DMS79 treated with DMSO at 0.1 percent for 48 hours (cell line): ENCODE measurements at places on chromosomes 5 and 9.

- no peak for DNase-seq
These were observed 24.4 kb upstream of the ELL2 start for GRCh38 chr5:95986001-95986400.

DNA sequence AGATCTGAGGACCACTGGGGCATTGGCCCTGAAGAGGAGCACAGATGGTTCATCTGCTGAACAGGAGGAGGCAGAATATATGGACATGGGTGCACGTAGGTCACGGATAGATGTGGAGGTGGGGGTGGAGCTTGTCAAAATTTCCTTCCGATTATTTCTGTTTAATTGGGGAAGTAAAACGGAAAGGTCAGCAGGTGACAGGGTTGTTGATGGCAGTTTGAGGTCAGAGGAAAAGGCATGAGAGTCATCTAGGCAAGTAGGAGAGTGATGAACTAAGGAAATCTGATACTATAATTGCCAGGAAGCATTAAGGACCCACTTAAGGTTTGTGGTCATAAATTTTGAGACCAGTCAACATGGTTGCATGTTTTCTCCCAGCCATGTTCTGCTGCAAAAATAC lies 8.4 kb upstream of the FAM81B start:
- peak; percentile 59 for DNase-seq

- DNase-seq: no peak
These were observed 335 bp downstream of the ROPN1L start for GRCh38 chr5:10441992-10442435.

DNA sequence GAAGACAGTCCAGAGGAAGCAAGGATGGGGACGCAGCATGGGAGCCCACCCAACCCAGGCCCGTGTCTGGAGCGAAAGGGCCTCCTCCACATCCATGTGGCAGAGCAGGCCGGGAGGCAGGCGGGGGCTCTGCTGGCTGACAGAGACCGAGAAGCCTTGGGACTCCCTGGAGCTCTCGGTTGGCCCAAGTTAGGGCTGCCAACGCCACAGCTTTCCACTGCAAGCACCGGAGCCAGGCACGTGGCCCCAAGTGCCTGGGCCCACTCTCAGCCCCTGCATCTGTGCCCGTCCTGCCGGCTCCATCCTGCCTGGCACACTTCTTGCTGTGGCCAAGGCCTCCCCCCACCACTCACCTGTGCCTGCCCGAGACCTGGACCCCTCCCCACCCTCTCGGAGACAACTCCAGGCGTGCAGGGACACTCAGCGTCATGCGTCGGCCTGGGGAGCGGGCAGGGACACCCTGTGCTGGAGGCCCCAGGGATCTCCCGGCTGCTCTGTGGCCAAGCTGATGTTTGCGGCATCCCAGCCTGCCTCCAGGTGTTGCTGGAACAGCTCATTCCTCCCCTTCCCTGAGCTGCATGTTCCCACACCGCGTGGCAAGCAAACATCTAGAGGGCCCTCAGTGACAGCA lies 31.5 kb downstream of the SLC6A3 start:
- DNase-seq: no peak

- peak; percentile 24 for DNase-seq
These were observed 8.3 kb upstream of the TBC1D2 start for GRCh38 chr9:98263482-98264357.

GRCh38 chr5:79135790-79136553 lies 24.4 kb downstream of the BHMT start:
- DNase-seq: no peak

- DNase-seq: no peak
These were observed 86.2 kb upstream of the MYO10 start for GRCh38 chr5:17022296-17022695.

- DNase-seq: no peak
These were observed 15.7 kb downstream of the TTF1 start for GRCh38 chr9:132390966-132391365.

- DNase-seq: no peak
These were observed 19.5 kb downstream of the GFPT2 start for GRCh38 chr5:180333661-180334060.

- no peak for DNase-seq
These were observed 14.7 kb downstream of the SNX30 start for GRCh38 chr9:112765281-112765680.

DNA sequence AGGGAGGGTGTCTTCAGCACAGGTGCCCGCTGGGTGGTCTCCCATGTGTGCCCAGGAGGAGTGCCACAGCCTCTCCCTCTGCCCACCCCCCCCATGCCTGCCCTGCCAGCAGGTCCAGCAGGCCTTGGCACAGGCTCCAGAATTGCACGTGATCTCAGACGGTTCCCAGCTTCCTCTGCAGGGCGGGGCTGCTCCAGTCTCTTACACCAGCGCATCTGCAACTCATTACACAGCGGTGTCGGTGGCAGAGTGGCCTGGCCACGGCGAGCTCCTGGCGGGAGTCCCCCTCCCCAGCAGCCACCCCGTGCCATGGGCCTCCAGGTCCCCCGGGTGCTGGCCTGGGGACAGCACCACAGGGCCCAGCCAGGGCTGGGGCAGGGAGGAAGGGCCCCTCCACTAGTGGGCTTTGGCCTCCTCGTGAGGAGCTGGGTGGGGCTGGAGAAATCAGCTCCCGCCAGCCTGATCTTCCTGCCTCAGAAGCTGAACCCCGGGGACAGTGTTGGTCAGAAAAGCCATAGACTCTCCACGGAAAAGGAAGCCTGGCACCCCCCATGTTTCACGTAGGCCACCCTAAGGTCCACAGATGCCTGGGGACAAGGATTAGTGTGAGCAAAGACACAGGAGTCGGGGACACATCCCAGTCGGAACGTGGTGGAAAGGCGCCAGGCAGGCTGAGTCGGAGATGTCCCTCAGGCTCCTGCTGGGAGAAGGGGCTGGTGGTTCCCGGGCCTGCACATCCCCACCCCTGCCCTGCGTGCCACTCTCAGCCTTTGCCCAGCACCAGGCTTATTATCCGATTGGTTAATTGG lies 40.2 kb downstream of the RXRA start:
- peak; percentile 95 for DNase-seq

GRCh38 chr5:98794414-98795080 lies 21.1 kb downstream of the RGMB start:
- no peak for DNase-seq

GRCh38 chr5:73266925-73267765 lies 94.2 kb downstream of the TMEM174 start:
- DNase-seq: no peak

DNA sequence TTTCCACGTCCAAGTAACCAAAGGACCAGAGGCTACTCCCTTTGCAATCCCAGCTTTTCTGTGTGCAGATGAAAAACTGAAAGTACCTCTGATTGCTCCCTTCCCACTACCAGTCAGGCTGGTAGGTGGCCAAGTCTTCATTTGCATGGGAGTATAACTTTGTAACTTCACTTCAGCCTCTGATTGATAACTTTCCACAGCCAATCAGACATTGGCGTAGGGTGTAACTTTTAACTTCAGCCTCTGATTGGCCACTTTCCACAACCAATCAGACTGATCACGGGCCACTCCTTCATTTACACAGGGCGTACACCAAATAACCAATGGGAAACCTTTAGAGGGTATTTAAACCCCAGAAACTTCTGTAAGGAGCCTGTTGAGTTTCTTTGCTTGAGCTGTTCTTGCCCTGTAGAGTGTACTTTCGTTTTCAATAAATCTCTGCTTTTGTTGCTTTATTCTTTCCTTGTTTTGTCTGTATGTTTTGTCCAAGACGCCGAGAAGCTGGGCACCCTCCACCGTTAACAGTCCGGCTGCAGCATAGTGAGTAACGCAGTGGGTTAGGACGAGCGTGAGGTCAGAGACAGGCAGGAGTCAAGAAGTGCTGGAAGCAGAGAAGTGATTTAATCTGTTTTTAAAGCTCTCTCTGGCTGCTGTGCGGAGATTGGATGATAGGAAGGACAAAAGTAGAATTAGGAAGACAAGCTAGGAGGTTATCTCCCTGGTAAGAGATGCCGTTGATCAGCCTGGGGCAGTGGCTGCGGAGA lies 3.5 kb upstream of the EXOSC2 start:
- peak; percentile 97 for DNase-seq

GRCh38 chr5:168680395-168680794 lies 101.2 kb upstream of the PANK3 start:
- DNase-seq: no peak

DNA sequence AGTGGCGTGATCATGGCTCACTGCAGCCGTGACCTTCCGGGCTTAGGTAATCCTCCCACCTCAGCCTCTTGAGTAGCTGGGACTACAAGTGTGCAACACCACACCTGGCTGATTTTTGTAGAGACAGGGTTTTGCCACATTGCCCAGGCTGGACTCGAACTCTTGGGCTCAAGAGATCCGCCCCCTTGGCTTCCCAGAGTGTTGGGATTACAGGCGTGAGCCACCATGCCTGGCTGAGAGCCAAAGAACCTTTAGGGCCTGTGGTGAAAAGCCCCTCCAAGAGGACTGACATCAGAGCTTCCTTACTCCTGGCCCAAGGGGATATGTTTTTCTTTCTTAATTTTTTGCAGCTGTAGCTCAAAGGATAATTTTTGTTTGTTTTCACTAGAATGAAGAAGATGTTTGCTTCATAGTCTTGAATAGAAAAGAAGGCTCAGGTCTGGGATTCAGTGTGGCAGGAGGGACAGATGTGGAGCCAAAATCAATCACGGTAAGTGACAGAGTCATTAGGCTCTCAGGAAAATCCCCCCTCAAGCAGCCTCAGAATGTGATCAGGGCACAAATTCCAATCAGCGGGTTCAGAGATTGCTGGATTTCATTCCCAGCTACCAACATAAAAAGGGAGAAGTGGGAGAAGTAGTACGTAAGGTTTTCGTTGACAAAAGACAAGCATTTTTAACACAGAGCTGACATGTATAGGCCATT lies 77.1 kb downstream of the GOLPH3 start:
- no peak for DNase-seq

DNA sequence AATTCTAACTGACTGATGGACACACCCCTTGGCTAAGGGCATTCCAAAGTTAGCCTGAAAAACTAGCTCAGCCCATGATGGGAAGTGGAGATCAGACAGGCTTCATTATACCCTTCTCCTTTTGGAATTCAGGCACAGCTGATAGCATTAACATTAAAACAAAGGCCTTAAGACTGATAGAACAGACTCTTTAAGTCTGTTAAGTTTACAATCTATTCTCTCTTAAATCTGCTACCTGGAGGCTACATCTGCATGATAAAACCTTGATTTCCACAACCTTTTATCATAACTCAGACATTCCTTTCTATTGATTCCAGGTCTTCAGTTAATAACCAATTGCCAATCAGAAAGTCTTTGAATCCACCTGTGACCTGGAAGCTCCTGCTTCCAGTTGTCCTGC lies 281.4 kb downstream of the TUSC1 start:
- DNase-seq: no peak

- DNase-seq: no peak
These were observed 1.6 kb upstream of the P4HA2 start for GRCh38 chr5:132229236-132229635.

DNA sequence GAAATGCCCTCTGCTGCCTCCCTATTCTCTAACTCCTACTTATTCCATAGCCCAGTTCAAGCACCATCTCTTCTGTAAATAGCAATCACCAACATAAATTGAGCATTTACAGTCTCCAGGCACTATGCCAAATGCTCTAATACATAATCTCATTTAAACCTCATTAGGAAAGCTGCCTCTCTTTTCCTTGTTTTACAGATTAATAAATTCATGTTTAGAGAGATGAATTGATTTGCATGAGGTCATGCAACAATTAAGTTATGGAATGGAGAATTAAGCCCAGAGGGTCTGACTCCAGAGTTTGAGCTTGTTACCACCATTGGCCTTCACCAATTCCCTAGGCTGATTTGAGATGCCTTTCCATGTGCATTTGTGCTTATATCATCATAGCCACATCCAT lies 23.4 kb upstream of the RFX3 start:
- DNase-seq: no peak

- DNase-seq: no peak
These were observed 147.9 kb downstream of the LPAR1 start for GRCh38 chr9:110890416-110890815.

GRCh38 chr5:168798065-168799023 lies 219.2 kb upstream of the PANK3 start:
- DNase-seq: no peak

- DNase-seq: no peak
These were observed 64.0 kb upstream of the UBTD2 start for GRCh38 chr5:172347496-172348052.

- no peak for DNase-seq
These were observed 14.4 kb upstream of the CCDC69 start for GRCh38 chr5:151238303-151238741.
